Stimulated activated CD8-positive, alpha-beta memory T cell treated with anti-CD3 and anti-CD28 coated beads, Interleukin-12 subunit alpha, Interleukin-12 subunit beta, amount 100 ng/mL, for 1 hour (primary cell): ENCODE measurements at places on chromosomes 2 and 18.

DNA sequence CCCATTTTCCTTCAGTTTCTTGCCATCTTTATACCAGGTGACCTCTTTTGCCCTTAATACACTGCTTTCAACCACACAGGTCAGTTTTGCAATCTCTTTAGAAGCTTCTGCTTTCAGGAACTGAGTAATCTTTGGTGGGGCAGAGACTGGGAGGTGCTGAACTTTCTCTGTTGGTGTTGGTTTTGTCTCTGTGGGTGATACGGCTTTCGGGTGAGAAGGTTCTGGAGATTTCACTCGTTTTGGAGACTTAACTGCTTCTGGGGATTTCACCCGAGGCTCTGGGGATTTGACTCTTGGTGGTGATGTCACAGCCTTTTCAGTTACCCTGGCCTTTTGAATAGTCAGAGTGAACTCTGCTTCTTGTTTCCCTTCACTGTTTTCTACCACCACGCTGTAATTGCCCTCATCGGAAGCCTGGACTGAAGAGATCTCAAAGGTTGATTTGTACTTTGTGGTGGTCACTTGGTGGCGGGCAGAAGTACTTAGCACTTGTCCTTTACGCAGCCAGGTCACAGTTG lies 50.4 kb downstream of the PLEKHA3 start:
- DNase-seq: no peak

DNA sequence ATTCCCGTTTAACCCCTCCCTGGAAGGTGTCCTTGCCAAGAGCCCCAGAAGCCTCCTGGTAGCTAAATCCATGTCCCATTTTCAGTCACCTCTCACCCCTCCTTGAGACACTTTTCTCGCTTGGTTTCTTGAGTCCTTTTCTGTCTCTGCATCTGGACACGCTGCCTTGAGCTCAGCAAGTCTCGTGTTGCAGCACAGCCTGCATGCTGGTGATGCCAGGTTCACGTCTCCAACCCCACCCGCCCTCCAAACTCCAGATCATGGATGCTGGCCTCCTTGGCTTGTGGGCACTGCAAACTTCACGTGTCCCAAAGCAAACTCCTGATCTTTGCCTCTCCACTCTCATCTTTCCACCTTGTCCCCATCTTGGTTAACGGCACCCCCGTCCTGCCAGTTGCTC lies 39.3 kb downstream of the CENPO start:
- DNase-seq: no peak

DNA sequence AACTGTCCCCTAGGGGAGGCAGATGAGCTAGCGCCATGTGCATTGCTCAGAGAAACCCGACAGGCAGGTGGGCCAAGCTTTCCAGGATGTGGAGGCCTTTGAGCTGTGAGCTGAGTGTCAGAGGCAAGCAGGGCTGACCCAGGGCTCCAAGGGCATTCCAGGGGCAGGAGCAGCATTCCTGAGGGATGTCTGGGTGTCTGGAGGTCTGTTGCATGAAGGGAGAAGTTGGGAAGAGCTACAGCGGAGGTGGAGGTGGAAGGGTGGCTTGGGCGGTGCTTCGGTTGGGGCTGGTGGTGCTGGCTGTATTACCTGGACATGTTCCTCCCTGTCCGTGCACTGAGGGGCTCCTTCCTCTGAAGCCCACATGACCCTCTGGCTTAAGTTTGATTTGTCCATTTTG lies 102.8 kb downstream of the RNF144A start:
- DNase-seq: no peak

DNA sequence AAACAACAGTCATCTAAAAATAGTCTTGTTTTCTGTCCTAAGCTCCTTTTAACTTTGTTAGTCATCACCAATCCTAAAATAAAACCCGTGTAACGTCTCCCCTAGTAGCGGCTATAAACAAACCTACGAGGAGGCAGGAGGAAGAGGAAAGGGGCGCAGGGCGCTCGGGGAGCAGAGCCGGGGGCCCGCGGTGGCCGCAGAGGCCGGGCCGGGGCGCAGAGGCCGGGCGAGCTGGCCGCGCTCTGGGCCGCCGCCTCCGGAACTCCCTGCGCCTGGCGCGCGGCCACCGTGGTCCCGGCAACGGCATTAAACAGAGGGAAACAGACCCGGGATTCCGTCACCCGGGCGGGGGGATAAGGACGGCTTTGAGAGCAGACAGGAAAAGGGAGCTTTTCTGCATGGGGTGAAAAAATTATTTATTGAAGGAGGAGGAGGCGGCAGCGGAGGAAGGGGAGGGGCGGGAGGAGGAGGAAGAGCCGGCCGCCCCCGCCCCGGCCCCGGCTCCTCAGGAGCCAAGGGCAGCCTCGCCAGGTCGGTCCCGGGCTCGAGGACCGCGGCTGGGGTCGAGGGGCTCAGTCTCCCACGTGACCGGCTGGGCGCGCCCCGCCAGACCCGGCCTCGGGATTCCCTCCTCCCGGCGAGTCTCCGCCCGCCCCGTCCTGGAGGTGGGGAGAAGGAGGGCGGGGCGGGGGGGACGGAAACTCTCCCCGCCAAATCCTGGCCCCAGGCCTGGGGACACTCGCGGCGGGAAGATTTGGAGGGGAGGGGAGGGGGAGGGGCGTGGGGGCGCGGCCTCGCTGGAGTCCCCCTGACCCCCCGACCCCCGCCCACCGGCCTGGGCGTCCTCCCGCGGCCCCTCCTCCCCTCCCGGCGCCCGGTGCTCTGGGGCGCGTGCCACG lies 1.8 kb upstream of the NFATC1 start:
- DNase-seq: no peak

GRCh38 chr2:101040761-101041160 lies 38.7 kb downstream of the RPL31 start:
- no peak for DNase-seq

- no peak for DNase-seq
Observed at GRCh38 chr2:117936871-117937428, 76.9 kb downstream of the CCDC93 start.

DNA sequence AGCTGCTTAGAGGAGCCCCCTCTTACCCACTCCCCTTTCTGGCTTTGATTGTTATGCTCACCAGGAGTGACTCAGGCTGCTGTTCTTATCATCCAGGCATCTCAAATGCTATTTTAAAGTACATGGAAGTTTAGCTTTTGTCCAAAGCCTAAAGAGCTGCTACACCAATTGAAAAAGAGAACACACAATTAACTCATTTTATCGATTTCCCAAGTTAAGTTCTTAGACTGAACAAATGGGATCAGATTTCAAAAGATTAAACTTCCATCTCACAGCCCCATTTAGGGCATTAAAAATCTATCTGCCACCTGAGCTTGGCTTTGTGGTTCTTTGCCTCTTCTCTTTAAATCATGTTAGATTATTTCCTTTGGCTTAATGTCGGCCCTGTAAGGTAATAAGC lies 81.2 kb downstream of the MYO5B start:
- DNase-seq: no peak

DNA sequence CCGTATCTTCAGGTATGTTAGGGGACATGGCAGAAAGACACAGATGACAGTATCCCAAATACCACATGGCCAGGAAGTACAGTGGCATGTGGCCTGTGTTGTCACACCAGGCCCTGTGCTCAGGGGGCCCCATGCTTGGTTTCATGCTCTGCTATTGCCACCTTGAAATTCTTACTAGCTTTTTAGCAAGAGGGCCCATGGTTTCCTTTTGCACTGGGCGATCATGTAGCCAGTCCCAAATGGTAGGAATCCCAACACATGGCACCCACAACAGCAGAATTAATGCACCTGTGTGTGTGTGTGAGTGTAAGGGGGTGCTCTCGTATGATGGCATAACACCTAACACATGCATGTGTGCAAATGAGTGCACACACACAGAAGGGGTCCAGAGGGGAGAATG lies 39.2 kb downstream of the MYO7B start:
- DNase-seq: no peak

DNA sequence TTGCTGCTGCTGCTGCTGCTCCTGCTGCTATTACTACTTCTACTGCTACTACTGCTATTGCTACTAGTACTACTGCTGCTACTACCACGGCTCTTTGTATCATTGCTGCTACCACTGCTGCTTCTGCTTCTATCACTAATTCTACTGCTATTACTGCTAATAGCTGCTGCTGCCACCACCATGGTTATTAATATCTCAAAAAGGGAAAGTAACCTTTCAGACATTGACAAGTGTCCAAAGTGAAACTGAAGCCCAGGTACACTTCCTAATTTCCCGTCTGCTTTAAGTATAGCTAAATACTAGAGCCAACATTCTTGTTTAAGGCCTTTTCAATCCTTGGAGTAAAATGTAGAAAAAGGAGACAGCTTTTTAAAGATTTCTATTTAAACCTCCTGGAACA lies 45.4 kb upstream of the EHBP1 start:
- DNase-seq: no peak

DNA sequence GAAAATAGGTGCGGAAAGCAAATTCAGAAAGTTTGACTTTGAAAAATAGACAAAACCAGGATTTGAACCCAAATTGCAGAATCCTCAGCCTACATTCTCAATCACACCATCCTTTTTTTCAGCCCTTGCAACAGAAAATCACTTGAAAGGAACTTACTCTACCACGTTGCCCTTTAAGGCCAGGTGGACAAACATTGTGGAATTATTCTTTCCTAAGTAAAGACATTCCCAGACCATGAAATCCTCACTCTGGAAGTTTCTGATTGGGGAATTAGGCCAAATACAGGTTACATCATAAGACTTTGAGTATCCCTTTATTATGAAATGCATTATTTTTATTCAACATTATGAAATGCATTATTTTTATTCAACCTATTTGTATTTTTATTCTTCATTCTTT lies 259.4 kb downstream of the RAD51AP2 start:
- no peak for DNase-seq

DNA sequence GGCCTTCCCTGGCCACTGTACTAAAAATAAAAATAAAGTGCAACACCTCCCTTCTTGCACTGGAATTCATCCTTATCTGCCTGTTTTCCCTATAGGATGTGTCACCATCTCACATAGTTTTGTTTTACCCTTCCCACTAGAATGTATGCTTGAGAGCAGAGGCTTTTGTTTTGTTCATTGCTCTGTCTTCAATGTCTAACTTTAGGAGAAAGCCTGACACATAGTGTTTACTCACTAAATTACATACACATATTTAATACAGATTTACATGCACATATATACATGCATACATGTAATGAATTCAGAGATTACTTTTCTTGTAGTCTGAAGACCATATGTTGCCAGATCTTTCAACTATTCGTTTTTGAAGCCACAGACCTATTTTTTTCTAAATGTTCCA lies 23.0 kb downstream of the CD302 start:
- DNase-seq: no peak

GRCh38 chr2:237171396-237171795 lies 85.7 kb downstream of the COPS8 start:
- DNase-seq: no peak

DNA sequence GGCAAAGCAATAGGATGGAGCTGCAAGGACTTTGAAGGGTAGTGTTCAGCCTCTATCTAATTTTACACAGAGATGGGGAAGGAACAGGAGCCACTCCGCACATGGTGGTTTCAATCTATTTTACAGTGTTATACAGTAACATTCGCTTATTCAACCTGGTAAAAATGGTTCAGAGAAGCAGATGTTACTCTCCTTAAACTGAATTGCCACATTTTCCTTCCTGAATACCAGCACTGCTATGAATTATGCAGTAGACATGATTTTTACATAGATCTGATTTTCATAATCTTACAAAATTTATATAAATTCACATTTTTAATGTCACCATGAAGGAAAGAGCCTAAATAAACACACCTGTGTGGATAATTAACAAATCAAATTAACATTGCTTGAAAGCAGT lies 85.0 kb downstream of the ITGA4 start:
- no peak for DNase-seq

- no peak for DNase-seq
Observed at GRCh38 chr2:175807031-175807873, 194.8 kb downstream of the LNPK start.

GRCh38 chr18:27604583-27604982 lies 419.5 kb upstream of the CHST9 start:
- DNase-seq: no peak

DNA sequence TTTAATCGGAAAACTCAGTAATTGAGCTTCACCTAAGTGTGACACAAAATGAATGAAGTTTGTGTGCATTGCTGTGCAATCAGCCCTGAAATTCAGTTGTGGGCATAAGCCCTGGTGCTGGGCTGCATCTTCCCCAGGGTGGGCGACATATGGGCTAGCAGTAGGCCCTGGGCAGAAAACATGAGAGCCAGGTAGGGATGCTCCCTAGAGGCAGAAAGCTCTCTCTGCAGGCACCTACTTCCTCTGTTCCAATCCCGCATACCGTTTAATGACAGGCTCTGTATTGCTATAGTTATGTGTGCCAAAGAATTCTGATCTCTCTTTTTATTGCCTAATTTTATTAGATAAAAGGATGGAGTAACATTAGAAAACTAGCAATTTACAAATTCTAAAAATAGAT lies 456.7 kb downstream of the NRXN1 start:
- no peak for DNase-seq
